Mammary microvascular endothelial cell (primary cell): ENCODE measurements at places on chromosomes 6 and 20. TPM values are rescaled to one million over a fixed set of nuclear protein-coding genes. Genes with fewer than 3 reads are reported as not detected.

MBOAT1 gene
- 4.9 and 6.2 TPM in 2 replicates for total RNA-seq

LTB gene
- total RNA-seq: 2.2 and 7.0 TPM in 2 replicates

SIGLEC1 gene
- not detected in 2 replicates for total RNA-seq

ABHD16B gene
- total RNA-seq: not detected in 2 replicates
